ENCODE measurements at places on chromosomes 4 and X. TPM values are rescaled to one million over a fixed set of nuclear protein-coding genes. Genes with fewer than 3 reads are reported as not detected.

GRCh38 chr4:148834804-148835631, 392.8 kb upstream of the NR3C2 start:
- H3K36me3 ChIP-seq, result no peaks in the 10 kb centered on the region
- H3K27ac ChIP-seq, result no peak overlapping the region
- H3K4me3 ChIP-seq, result no peak overlapping the region
- no peak for DNase-seq
- no peaks in the 10 kb centered on the region for H3K27me3 ChIP-seq

DNA sequence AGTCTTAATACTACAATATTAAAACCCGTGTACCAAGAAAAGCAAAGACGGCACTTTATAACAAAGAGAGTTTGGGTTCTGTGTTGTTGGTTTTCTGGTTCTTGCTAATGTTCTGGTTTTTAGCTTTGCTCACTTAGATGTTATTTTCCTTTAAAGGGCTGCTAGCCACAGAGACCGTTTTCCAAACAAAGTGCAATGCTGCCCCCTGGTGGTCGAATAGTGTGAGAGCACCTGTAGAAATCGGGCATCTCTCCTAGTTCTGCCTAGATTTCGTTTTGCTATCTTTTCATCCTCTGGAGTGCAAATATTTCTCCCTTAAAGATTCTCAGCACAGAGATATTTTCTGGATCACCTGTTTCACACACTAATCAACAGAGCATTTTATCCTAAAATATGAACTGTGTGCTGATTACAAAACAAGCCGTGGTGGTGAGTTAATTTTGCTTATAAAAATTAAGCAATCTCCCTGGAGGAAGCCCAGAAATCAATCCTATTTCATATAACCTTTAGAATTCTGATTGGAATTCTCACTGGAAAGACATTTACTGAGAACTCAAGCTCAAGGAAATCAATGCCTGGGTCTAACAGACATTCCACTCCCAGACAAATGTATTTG, 334.5 kb upstream of the NOCT start:
- H3K4me1 ChIP-seq, result no peaks in the 10 kb centered on the region
- no peaks in the 10 kb centered on the region for H3K27me3 ChIP-seq
- DNase-seq, result peak; percentile 73
- no peaks in the 10 kb centered on the region for H3K36me3 ChIP-seq

- H3K4me1 ChIP-seq, result no peaks in the 10 kb centered on the region
- no peaks in the 10 kb centered on the region for H3K36me3 ChIP-seq
- no peaks in the 10 kb centered on the region for H3K27me3 ChIP-seq
- no peak overlapping the region for H3K27ac ChIP-seq
- H3K4me3 ChIP-seq, result no peak overlapping the region
- no peak for DNase-seq
Observed at GRCh38 chr4:79078339-79078738, 139.1 kb upstream of the PAQR3 start.

- H3K4me3 ChIP-seq, result peak overlapping the region; percentile 32
- DNase-seq, result peak; percentile 51
- peak overlapping the region; percentile 76 for H3K27ac ChIP-seq
- H3K36me3 ChIP-seq, result no peaks in the 10 kb centered on the region
Observed at GRCh38 chr4:61200916-61201526, 895 bp downstream of the ADGRL3 start.

- no peaks in the 10 kb centered on the region for H3K4me1 ChIP-seq
- H3K27ac ChIP-seq, result no peak overlapping the region
- no peak overlapping the region for H3K4me3 ChIP-seq
Observed at GRCh38 chr4:11261066-11261850, 167.4 kb downstream of the HS3ST1 start.

- H3K4me1 ChIP-seq, result no peaks in the 10 kb centered on the region
- H3K27me3 ChIP-seq, result no peaks in the 10 kb centered on the region
- no peak overlapping the region for H3K27ac ChIP-seq
- H3K36me3 ChIP-seq, result no peaks in the 10 kb centered on the region
- no peak overlapping the region for H3K4me3 ChIP-seq
Observed at GRCh38 chrX:3177851-3178250, 136.6 kb downstream of the ARSF start.

GRCh38 chr4:168188754-168189153, 96.4 kb downstream of the ANXA10 start:
- no peak overlapping the region for H3K27ac ChIP-seq
- no peak overlapping the region for H3K4me3 ChIP-seq
- H3K27me3 ChIP-seq, result no peaks in the 10 kb centered on the region

- H3K4me3 ChIP-seq, result no peak overlapping the region
- no peaks in the 10 kb centered on the region for H3K4me1 ChIP-seq
- H3K36me3 ChIP-seq, result no peaks in the 10 kb centered on the region
- no peak for DNase-seq
Observed at GRCh38 chr4:93791570-93792195, 36.9 kb upstream of the ATOH1 start.

- DNase-seq, result no peak
- H3K27me3 ChIP-seq, result no peaks in the 10 kb centered on the region
- no peak overlapping the region for H3K27ac ChIP-seq
- no peaks in the 10 kb centered on the region for H3K4me1 ChIP-seq
- no peak overlapping the region for H3K4me3 ChIP-seq
Observed at GRCh38 chr4:158682066-158682465, 10.0 kb downstream of the ETFDH start.

GRCh38 chr4:168835880-168836454, 174.1 kb downstream of the CBR4 start:
- no peak overlapping the region for H3K4me3 ChIP-seq
- peak overlapping the region; percentile 88 for H3K27ac ChIP-seq
- H3K36me3 ChIP-seq, result no peaks in the 10 kb centered on the region
- no peaks in the 10 kb centered on the region for H3K27me3 ChIP-seq

DNA sequence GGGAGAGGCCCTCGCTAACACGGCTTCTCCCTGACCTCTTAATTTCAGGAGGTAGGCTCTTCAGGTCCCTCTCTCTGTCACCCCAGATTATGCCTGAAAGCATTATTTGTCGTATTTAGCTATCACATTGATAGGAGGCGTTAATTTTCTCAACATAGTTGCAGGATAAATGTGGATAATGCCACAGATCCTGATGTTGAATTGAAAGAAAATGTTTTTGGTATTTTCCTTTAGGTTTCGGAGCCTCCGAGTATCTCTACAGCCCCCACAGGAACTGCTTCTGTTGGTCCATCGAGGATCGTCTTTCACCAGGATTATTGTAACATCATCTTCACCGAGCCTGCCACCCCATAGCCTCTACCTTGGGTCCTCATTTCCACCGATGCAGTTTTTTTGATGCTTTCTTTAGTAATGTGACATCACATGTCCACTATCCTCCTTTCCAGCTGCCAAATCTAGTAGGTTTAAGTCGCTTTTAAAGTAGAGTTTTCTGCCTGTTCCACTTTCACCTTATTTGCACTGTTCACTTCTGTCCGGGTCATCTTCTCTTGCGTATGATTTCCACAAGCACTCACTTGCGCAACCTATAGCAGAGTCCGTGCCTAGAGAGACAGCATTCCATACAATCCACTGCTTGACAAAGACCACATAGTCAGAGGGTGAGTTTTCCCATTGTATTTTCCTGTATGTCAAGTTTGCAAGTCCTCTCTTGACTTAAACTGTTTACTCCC, 665 bp downstream of the TIGD2 start:
- no peak for DNase-seq
- peak overlapping the region; percentile 74 for H3K4me3 ChIP-seq
- H3K27me3 ChIP-seq, result no peaks in the 10 kb centered on the region
- no peaks in the 10 kb centered on the region for H3K36me3 ChIP-seq
- H3K27ac ChIP-seq, result peak overlapping the region; percentile 86
- H3K4me1 ChIP-seq, result no peaks in the 10 kb centered on the region

DNA sequence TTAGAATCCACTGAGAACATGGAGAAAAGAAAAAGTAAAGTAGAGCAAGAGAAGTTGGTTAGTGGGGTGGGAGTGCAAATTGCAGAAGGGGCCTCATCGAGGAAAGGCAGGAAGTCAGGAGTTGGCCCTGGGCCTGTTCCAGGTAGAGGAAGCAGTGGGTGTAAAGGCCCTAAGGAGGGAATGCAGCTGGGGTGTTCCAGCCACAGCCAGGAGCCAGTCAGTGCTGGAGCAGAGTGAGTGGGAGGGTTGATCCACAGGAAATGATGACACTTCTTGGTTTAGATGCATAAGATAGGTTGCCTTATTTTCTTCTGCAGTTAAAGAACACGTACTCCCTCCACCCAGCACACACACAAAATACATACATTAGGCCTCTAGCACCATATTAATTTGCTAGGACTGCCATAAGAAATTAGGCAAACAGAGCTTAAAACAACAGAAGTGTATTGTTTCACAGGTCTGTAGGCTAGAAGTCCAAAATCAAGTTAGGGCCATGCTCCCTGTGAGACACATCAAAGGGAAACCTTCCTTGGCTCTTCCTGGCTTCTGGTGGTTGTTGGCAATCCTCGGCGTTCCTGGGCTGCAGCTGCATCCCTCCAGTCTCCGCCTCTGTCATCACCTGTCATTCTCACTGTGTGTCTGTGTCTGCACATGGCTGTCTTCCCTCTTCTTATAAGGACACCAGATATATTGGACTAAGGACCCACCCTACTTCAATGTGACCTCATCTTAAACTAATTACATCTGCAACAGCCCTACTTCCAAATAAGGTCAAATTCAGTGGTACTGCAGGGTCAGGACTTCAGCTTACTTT, 205.9 kb downstream of the AASDH start:
- no peak overlapping the region for H3K27ac ChIP-seq
- H3K4me1 ChIP-seq, result no peaks in the 10 kb centered on the region
- no peak overlapping the region for H3K4me3 ChIP-seq

DNA sequence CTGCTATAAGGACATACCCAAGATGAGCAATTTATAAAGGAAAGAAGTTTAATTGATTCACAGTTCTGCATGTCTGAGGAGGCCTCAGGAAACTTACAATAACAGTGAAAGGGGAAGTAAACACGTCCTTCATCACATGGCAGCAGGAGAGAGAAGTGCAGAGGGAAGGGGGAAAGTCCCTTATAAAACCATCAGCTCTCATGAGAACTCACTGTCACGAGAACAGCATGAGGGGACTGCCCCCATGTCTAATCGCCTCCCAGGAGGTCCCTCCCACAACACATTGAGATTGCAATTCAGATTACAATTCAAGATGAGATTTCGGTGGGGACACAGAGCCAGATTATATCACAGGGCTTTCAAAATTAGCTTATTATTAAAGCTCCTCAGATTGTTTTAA, 209.5 kb upstream of the PPP3CA start:
- H3K4me3 ChIP-seq, result no peak overlapping the region
- no peaks in the 10 kb centered on the region for H3K27me3 ChIP-seq

DNA sequence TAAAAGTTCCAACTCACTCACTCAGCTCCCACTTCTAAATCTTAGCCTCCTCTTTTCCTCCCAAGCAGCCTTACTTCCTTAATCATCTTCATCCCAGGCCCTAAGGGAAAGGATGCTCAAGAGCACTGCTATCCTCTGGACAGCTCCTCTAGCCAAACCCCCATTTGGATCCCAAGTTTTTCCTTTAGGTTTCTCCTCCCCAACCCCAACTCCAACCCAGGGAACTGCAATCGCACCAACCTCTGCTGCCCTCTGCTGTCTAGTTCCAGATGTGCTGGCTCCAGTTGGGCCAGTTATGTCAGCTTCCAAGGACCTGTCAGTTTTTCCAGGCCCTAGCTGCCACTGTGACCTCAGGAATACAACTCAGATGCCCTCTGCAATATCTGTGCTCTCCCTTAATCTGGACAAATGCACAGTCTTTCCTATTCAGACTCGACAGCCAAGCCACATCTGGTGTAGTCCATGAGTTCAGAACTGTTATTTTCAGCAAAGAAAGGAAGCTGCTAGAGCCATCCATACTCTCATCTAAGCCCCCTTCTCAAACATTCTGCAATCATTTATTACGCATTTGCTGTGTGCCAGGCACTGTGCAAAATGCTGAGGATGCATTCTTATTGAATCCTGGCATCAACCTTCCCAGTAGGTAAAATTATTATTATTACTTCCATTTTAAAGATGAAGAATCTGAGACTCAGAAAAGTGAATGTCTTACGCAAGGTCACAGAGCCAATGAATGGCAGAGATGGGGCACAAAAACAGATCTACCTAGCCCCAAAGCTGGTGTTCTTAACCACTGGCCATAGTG, 12.3 kb upstream of the XPNPEP2 start:
- no peaks in the 10 kb centered on the region for H3K4me1 ChIP-seq
- no peaks in the 10 kb centered on the region for H3K27me3 ChIP-seq

GRCh38 chrX:106168107-106168506, at the start of gene PWWP3B:
PWWP3B (plus strand) TSS chrX:106168305; CDS start chrX:106205433, 37,128 bp downstream.
- no peak within 1 kb of the TSS for H3K27ac ChIP-seq
- H3K27me3 ChIP-seq, result no peaks in the 10 kb centered on the region
- DNase-seq, result no peak
- H3K4me1 ChIP-seq, result no peaks in the 10 kb centered on the region
- no peaks in the 10 kb centered on the region for H3K36me3 ChIP-seq
- no peak within 1 kb of the TSS for H3K4me3 ChIP-seq

DNA sequence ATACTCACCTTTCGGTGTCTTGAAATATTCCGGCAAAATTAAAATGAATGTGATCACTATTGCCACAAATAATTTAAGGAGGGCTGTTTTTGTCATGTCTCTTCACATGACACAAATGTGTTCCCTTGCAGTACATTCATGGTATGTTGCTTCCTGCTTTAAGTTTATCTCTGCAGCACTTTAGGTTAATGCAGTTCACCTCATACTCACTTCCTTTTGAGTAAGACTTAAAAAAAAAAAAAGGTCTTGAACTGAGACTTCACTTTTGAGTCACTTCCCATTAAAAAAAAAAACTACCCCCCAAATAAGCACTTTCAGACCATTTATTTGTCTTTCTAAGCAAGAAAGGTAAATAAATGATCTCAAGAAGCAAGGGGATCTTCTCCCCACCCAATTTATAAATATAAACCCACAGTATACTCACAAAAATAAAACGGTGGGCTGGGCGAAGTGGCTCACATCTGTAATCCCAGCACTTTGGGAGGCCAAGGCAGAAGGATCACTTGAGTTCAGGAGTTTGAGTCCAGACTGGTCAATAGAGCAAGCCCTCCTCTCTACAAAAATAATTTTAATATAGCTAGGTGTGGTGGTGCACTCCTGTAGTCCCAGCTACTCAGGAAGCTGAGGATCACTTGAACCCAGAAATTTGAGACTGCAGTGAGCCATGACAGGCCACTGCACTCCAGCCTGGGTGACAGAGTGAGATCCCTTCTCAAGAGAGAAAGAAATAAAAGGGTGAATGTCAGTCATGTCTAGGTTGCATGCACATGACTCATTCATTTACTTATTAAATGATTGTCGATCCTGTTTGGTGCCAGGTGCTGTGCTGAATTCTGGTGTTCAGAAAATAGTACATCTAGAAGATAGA, at the start of gene TMEM156:
TSS of gene TMEM156 (minus strand) at position 192 of the 868 bp plus-strand sequence. CDS start at position 96, 96 bp downstream.
- peak within 1 kb of the TSS; percentile 37 for H3K4me3 ChIP-seq
- DNase-seq, result no peak
- H3K27ac ChIP-seq, result peak within 1 kb of the TSS; percentile 64

- no peak overlapping the region for H3K4me3 ChIP-seq
- no peak overlapping the region for H3K27ac ChIP-seq
- H3K27me3 ChIP-seq, result no peaks in the 10 kb centered on the region
Observed at GRCh38 chr4:146969126-146969525, 23.5 kb upstream of the TTC29 start.

The PPAT gene
- total RNA-seq, result 5.0 TPM

The PAGE2B gene
- not detected for total RNA-seq

The CXCL1 gene
- total RNA-seq, result 4.1 TPM

The MAGEA11 gene
- not detected for total RNA-seq

The HPGD gene
- 38.0 TPM for total RNA-seq

The FOXR2 gene
- not detected for total RNA-seq

The GPR82 gene
- total RNA-seq, result 0.40 TPM

The LINC00632 gene
- 10.3 TPM for total RNA-seq
